GM03348 (cell line): ENCODE measurements at places on chromosomes 1 and 21.
A peak's percentile ranks its signal among the peaks of the same experiment; 100 is the strongest.

- DNase-seq = peak; percentile 24
Observed at GRCh38 chr1:24319312-24319863, at the start of gene GRHL3. Gene GRHL3, plus strand, starts transcription at chr1:24319357. Its CDS starts 195 bp downstream, at chr1:24319552.

DNA sequence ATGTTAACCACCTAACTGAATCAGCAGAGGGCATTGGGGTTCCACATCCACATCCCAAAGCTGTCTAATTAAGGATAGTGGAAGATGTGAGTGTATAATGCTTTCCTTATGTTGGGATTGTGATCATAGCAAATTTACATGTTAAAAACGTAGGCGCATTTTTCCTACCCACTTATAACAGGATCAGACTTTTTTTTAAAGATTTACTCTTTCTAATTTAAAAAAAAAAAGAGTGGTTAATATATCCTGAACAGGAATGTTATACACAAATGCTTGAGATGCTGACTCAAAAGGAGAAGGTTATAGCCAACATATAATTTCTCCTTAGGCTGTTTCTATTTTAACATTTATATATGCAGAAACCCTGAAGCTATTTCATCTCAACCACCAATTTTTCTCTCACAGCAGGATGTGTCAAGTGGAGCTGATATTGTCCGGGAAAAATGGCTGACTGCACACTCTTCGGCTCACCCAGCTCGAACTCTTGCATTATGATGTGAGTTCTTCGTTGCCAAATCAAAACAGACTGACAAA lies 40.3 kb downstream of the RGS5 start:
- DNase-seq = no peak

DNA sequence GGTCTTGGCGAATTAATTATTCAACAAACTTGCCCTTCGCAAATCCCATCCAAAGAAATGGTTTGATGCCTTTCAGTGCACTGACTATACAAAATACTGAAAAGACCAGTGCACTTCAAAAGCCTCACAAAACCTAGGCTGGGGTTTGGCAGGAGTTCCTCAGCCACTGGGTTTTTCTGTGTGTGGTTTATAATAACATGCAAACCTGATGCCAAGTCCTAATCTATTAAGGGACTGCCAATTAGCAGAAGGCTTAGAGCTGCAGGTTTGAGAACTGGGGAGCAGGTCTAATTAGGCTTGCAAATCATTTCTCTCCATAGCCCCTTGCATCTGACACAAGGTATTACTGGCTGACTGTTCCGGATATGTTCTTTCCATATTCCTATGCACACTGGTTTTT lies 27.7 kb downstream of the PLPP3 start:
- DNase-seq = no peak

DNA sequence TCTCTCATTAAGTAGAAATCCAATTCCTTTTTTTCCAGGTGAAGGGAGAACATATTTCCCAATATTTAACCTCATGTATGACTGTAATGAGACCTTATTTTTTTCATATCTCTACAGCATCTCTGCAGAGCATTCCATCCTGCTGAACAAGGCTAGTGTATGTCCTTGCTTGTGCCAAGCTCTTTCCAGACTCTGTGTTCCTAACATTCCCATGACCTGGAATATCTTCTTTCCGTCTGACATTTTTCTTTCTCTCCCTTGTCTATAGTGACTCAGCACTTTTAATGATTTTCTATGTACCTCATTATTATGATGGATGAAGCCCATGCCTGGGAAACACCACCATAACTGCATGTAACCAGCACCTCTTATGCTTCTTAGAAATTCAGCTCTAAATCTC lies 278.3 kb upstream of the NRIP1 start:
- DNase-seq = no peak

DNA sequence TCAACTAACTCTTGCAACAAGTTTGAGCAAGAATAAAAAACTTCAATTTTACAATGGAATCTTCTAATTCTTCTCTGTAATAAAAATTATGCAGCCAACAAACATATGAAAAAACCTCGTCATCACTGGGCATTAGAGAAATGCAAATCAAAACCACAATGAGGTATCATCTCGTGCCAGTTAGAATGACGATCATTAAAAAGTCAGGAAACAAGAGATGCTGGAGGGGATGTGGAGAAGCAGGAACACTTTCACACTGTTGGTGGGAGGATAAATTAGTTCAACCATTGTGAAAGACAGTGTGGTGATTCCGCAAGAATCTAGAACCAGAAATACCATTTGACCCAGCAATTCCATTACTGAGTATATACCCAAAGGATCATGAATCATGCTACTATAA lies 327.5 kb upstream of the LYPLAL1 start:
- DNase-seq = no peak

GRCh38 chr1:162774007-162774406 lies 16.5 kb upstream of the HSD17B7 start:
- DNase-seq = no peak

DNA sequence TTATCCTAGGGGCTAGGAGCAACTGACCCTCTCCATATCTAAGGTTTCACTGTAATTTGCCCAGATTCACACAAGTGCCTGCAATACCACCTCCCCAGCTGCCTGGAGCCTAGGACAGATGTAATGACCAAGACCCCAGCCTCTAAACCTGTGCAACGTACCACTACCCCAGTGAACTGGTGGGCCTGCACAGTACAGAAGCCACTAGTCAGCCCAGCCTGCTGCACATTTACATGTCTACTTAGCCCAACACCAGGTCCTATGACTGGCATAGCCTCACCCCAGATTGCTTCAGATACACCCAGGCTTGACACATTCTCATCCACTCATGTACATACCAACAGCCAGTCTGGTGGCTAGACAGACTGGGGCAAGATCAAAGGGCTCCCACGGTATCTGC lies 1336.6 kb downstream of the BRINP3 start:
- DNase-seq = no peak

DNA sequence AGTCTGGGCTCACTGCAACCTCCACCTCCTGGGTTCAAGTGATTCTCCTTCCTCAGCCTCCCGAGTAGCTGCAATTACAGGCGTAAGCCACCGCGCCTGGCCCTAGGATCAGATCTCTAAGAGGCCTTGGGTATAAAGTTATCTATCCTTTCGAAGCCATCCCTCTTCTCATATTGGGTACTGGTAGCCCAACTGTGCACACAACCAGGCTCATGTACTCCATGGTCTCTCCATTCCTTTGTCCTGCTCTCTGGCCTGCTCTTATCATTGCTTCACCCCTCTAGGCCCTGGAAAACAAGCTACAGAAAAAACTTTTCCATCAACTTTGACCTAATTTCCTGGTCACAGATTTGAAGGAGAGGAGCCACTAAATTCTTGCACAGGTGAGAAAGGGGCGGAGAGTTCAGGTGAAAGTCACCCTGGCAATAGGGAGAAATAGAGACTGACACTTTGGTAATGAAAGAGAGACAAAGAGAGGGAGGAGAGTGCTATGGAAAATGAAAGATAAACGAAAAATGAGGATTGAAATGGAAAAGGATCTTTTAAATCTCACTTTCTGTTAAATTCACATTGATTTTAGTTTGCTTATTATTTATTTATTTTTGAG lies 6.0 kb downstream of the TXNIP start:
- no peak for DNase-seq

DNA sequence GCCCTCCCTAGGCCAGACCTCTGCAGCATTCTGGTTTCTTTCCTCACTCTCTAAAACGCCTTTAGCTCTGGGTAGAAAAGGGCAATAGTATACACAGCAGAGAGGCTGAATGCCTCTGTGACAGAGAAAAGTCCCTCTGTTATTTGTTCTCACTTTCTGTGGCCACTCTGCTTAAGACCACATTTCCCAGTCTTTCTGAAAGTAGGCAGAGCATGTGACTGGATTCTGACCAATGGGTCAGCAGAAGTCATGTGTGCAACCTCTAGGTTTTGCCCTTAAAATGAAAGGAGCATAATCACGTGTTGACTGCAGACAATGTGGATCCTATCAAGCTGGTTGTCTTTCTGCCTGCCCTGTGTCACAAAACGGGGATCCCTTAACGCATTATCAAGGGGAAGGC lies 79.7 kb upstream of the MARK1 start:
- DNase-seq = no peak

DNA sequence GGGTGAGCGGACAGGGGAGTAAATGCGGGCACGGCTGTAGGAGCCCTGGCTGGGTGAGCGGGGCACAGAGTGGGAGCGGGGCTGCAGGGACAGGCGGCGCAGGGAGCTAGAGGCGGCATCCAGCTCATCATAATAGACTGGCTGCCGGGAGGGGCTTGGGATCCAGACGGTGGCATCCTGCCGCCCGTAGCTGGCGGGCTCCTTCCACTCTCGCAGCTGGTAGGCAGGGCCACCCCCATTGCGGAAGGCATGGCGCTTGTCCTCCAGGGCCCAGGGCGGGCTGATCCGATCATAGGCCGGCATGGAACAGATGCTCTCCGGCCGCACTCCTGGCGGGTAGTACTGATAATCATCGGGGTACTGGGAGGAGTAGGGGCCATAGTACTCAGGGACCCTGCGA lies 43.7 kb upstream of the GOLT1A start:
- DNase-seq = no peak

DNA sequence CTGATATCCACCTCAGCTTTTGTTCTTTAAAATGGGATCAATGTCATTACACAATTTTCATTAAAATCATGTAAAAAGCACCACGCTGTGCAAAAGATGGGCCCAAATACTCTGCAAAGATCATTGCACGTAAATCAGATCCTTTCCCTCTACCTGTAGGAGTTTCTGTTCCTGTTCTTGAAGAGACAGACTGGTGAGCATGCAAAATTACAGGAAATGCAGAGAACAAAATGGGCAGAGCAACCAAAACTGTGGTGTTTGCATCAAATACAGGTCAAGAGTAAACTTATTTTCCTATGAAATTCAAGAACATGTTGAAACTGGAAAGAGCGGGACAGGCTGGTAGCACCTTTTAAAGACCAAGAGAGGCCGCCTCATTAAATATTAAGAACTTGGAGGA lies 294.9 kb upstream of the ADGRL2 start:
- no peak for DNase-seq
